ENCODE measurements at places on chromosomes 1 and 21.

DNA sequence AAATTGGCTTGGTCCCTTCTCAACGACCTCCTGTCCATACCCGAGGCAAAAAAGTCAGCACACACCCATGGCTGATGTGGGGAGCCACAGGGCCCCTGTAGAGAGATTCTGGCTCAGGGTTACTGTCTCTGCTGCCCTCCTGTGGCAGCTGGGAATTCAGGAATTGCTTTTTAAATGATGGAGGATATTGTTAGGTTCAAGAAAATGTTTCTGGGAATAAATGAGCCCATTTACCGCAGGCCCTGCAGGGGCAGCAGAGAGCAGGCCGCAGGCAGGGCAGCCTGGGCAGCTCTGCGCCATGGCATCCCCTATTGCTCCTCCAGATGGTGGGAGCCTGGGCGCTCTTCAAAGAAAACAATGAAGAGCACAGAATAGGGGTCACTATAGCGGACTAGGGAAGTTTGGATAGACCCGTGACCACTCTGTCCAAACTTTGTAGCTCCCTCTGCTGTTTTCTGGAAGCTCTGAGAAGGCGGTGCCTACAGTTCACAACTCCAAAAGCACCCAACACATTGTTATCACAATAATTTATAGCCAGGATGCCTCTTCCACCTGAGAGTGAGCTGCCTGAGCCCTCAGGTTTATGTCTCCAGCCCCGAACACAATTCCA, 201.1 kb downstream of the BACH1 start:
- no peak for DNase-seq

DNA sequence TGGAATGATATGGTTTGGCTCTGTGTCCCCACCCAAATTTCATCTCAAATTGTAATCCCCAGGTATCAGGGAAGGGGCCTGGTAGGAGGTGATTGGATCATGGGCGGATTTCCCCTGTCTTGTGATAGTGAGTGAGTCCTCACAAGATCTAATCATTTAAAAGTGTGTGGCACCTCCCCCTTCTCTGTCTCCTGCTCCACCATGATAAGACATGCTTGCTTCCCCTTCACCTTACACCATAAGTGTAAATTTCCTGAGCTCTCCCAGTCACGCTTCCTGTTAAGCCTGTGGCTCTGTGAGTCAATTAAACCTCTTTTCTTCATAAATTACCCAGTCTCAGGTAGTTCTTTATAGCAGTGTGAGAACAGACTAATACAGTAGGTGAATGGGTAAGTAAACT, 109.3 kb downstream of the DMRTB1 start:
- DNase-seq = no peak

DNA sequence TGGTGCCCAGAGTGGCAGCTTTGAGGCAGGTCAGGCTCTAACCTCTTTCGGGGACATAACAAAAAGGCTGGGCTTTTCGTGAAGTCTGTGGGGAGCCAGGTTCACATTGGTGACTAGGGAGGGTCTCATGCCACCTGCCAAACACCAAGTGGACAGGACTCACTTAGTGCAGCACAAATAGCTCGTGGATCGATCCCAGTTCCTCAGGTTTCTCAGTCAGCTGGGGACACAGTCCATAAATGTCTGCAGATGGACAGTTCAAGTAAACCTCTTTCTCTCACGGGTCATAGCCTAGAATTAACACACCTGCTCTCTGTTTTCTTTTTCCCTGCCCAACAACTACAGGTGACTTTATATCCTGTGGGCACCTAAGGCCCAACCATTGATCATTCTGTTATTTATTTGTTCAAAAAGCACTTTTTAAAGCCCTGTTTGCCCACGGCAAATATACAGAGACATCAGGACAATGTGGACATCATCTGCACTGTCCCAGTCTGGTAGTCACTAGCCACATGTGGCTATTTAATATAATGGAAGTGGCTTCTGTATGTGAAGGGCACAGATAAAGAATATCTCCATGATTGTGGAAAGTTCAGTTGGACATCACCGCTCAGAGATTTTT, 53.5 kb downstream of the CAPN2 start:
- DNase-seq = no peak

- DNase-seq = no peak
Measured at GRCh38 chr1:15531682-15532081, 5.0 kb downstream of the DNAJC16 start.

GRCh38 chr1:234260578-234260977, 112.7 kb upstream of the COA6 start:
- DNase-seq = no peak

DNA sequence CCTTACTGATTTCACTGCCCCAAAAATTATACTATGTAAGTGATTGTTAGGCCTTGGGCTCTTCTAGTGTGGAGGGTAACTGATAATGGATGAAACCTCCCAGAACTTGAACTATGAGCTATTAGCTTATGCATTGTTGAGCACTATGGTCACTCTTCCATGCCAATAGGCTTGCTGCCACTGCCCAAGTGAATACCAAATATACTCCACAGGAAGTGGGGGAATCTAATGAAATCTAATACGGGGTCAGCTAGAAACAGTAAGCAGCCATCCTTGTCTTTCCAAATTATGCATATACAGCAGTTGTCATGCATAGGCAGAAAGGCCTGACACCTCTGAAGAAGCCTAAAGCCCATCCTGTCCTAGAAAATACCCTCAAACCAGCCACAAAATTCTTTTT, 198.7 kb upstream of the PTBP2 start:
- no peak for DNase-seq

GRCh38 chr1:44346878-44347277, 8.2 kb downstream of the ERI3 start:
- DNase-seq = no peak

DNA sequence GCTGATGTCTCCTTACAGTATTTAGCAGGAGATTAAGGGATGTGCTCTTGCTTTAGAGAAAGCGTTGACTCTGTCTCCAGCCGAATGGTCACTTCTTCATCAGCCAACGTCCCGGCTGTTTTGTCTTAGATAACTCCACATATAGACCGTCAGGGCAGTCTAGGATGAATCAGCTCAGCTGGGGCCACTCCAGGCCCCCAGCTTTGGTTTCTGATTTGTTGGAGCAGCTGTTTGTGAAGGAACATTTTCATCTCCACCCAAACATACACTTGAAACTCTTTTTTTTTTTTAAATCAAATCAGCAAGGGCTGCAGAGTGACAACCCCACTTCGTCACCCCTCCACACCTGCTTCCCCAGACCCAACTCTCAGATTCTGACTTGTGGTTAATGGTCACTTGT, 206.1 kb upstream of the GALNT2 start:
- no peak for DNase-seq

- DNase-seq = no peak
Measured at GRCh38 chr21:33078907-33079582, 9.1 kb downstream of the OLIG1 start.

DNA sequence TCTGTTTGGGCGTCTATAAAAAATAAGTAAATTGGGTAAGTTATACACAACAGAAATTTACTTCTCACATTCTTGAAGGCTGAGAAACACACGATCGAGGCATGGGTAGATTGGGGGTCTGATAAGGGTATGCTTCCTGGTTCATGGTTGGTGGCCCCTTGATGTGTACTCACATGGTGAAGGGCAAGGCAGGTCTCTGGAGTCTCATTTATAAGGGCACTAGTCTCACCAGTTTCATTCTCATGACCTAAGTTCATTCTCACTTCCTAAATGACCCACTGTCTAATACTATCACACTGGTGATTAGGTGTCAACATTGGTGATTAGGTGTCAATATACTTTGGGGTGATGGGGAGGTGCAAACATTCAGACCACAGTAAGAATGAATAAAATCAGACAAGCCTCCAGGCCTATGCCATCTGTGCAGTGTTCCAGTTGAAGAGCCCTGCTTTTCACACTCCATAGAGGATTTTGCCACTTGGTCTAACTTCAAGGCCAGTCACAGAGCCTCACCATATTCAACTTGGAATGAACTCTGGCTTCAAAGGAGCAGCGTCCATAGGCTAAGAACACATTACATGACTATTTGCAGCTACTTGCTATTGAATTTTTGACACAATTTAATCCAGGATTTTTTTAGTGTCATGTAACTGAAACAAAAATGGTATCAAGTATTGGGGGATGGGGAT, 2.5 kb upstream of the GBP4 start:
- no peak for DNase-seq

DNA sequence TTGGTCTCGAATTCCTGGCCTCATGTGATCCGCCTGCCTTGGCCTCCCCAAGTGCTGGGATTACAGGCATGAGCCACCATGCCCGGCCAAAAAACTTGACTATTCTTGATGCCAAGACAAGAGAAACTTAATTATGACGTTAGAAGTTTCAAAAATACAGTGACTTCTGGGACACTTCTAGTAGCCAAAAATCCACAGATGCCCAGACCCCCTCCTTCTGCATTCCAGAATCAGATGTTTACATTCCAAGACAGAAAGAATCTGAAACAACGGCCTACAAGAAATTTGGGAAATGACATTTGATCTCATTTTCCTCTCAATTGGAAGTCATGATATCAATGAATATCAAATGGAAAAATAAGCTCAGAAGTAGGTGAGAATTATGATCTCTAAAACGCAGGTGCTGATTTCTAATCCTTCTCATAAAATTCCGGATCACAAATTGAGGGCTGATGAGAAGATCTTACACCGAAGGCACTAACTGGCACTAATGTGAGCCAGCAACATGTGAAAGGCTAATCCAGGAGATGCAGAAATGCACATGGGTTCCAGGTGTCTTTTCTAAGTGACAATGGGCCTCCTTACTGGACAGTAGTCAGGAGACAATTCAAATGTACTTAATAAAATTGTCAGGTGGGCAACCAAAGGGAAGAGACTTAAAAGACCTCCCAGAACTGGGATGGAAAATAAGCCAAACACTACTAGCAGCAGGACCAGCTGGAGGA, 5.5 kb downstream of the RAB29 start:
- DNase-seq = no peak

DNA sequence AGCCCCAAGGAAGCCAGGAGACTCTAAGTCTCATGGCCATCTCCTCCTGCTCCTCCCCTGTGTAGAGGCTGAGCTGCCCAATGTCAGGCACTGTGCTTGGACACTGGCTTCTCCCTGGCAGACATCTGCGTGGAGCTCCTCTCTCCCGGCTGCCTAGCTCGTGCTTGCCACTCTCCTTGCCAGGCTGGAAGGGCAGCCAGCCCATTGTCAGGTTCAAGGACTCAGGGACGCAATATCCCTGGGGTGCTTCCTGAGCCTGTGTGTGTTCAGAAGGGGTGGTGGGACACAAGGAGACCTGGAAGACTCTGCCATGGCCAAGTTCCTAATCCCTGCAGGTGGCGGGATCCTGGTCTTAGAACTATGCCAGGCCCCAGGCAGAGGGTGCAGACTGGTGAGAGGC, 65.4 kb upstream of the PARP1 start:
- no peak for DNase-seq

DNA sequence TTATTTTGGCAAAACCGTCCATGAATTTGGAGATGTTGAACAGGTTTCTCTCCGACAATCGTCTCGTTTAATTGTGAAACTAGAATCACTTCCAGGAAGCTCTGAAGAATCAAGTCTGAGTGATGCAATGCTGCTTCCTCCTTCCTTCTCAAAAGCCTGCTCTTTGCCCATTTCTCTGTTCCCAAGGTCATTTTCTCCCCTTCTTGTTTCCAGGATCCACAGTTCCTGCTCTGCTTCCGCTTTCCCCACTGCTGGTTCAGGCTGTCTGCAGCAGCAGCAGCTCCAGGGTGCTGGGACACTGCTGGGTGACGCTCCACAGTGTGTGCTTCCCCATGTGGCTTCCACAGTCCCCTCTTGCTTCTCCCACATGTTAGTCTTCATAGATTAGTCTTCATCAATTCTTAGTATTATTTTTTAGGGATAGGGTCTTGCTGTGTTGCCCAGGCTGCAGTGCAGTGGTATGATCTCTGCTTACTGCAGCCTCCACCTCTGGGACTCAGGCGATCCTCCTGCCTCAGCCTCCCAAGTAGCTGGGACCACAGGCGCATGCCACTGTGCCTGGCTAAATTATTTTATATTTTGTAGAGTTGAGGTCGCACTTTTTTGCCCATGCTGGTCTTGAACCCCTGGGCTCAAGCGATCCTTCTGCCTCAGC, 156.2 kb downstream of the DYRK1A start:
- no peak for DNase-seq

DNA sequence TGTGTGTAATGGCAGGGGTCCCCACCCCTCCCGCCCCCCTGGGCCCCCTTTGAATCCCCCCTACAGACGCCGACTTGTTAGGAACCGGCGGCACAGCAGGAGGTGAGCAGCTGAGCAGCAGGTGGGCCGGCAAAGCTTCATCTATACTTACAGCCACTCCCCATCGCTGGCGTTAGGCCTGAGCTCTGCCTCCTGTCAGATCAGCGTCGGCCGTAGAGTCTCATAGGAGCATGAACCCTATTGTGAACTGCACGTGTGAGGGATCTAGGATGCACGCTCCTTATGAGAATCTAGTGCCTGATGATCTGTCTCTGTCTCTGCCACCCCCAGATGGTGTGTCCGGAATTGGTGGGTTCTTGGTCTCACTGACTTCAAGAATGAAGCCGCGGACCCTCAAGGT, 14.9 kb upstream of the VPS26C start:
- no peak for DNase-seq

- no peak for DNase-seq
Measured at GRCh38 chr1:164967300-164967699, 389.2 kb downstream of the LMX1A start.

DNA sequence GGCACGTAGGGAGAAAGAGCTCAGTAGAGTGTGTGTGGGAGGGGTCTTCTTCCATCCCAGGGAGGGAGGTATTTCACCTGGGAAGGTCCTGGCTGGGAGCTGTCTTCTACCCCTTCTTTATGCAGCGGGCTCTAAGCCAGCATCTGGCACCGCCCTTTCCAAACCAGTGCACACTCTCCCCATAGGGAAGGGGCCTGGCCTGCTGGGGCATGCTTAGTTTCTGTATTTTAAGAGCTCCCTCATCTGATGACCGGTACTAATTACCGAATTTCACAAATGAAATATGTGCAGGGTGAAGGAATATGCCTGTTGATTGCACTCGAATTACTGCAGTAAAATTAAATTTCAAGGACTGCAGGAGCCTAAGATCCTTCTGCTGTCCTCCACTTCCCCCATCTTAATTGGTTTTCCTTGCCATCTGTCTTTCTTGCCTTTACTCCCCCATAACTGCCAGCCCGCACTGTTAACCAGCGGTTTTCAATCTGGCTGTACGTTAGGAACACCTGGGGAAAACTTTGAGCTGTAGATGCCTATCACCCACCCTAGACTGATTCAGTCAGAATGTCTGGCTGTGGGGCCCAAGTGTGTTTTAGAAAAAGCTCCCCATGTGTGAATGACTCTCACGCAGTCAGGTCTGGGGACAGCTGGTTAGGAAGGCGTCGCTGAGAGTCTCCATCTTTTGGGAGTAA, 20.1 kb downstream of the GALNT2 start:
- no peak for DNase-seq

DNA sequence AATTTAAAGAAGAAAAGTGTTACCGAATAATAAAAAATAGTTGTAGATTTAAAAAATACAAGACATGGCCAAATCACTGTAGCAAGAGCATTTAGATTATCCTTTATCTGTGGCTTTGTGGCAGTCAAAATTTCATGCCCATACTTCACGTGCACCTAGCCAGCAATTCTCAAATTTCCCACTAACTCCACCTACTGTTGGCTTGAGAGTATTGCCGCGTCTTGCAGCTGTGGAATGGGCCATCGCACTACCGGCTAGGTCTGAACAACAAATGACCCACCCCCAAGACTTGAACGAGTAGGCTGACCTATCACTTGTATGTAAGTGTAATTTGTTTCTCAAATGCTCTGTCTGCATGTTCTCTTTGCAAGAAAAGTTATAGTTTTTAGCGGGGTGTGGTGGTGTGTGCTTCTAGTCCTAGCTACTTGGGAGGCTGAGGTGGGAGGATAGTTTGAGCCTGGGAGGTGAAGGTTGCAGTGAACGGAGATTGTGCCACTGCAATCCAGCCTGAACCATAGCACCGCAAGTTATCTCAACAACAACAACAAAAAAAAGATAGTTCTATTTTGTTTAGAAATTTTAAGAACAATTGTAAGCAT, 4.1 kb downstream of the KRTAP13-4 start:
- no peak for DNase-seq

Data from RWPE2 (cell line).